ENCODE measurements at places on chromosomes 12 and 14.

GRCh38 chr12:120720234-120720986 is 5.2 kb upstream of the ACADS start:
- no peak for DNase-seq

DNA sequence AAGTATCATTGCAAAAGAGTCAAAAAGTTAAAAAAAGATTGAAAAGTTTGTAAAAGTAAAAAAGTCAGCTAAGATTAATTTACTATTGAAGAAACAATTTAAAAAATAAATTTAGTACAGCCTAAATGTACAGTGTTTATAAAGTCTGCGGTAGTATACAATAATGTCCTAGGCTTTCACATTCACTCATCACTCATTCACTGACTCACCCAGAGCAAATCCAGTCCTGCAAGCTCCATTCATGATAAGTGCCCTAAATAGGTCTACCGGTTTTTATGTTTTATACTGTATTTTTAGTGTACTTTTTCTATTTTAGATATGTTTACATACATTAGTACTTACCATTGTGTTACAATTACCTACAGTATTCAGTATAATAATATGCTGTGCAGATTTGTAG is 43.9 kb upstream of the ABCC9 start:
- no peak for DNase-seq

- no peak for DNase-seq
These were observed 11.6 kb upstream of the SRSF5 start for GRCh38 chr14:69755296-69755695.

DNA sequence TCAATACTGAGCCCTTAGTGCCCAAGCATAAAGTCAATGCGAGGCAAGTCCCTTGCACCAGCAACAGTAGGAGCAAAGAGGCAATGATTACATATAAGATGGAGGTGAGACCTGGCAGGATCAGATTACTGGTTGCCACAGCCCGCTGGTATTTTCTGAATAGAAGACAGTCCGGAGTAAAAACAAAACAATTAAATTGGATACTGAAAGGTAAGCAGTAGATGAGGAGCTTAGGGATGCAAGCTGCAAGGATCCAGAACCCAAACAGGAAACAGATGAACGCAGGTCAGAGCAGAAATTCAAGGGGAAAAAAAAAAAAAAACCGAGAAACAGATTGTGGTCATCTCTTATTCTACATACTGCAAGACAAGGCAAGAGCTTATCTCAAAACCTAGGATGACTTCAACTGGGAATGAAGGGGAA is 119.6 kb downstream of the MED13L start:
- DNase-seq, result no peak

- DNase-seq, result no peak
These were observed 76.9 kb upstream of the REP15 start for GRCh38 chr12:27619308-27619707.

DNA sequence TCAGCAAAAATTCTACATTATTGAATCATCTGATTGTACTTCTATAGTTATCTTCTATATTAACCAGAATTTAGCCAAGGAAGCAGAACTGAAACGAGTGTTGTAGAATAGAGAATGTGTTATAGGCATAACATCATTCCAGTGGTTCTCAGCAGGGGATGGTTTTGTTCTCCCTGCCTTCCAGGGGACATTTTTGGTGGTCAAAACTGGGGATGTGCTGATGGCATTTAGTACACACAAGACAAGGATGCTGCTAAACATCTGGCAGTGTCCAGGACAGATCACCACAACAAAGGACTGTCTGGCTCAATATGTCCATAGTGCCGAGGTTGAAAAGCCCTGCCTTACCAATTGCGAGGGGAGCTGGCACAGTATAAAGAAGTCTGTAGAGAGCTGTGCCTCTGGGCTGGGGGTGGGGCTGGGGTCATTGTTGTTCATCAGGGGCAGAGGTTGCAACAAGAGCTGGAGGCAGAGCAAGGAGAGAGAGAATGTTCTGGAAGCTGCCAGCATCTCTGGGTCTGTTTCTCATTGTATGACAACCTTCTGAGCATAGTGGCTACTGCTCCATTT is 1472.8 kb downstream of the AACS start:
- no peak for DNase-seq

DNA sequence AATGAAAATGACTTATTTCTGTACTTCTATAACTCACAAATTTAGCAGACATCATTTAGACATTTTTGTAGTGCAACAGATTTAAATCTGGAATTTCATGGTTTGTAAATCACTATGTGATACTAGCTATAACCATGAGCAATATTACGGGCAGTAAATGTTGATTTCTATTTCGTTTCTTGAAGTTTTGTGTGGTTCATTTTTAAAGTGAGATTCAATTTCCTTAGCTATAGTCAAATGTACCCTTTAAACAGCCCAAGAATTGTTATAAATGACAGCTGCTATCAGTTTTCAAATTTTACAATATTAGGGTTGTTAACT is 30.2 kb downstream of the NUDT4 start:
- DNase-seq, result no peak

DNA sequence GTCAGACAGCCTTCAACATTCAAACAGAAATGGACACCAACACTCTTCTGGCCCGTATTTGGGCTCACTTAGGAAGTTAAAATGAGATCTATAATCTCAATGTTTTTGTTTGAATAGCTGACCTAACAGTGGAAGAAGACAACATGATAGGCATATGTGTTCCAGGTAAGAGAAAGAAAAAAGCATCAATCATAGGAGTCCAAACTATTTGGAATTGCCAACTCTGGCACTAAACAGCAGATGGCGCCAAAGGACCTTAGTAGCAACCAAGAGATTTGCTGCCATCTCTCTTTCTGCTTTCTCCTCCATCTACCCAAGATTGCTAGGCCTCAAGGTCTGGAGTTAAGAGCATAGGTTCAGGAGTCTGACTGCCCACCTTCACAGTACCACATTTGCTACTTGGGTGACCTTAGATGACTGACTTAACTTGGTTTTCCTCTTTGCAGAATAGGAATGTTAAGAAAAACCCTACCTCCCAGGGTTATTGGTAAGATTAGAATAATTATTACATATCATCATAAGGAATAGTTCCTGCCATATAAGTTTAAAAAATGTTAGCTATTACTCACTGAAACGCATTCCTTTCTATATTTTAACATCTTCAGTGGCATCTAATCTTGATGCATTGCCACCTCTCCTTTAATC is 30.2 kb downstream of the PEX5 start:
- DNase-seq, result peak; percentile 69

GRCh38 chr14:89807892-89808291 is 146.6 kb downstream of the EFCAB11 start:
- no peak for DNase-seq

GRCh38 chr12:61765926-61766325 is 494.3 kb upstream of the USP15 start:
- no peak for DNase-seq

- DNase-seq, result no peak
These were observed 28.7 kb downstream of the ZFYVE26 start for GRCh38 chr14:67787673-67788072.

DNA sequence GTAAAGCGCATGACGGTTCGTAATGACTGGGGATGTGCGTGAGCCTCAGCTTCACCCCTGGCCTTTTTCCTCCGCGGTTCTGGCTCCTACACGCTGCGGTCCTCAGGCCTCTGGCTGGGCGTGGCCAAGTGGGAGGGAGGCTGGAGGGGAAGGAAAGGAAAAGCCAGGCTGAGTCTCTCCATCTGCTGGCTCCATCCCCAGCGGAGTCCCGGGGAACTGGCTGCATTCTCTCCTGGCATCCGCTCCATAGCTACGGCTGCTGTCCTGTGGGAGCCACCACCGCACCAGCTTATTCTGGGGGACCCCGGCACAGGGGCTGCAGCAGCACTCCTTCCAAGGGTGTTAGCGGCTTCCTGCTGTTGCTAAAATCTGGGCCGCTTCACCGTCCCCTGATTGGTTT is 68.2 kb upstream of the SLC24A4 start:
- no peak for DNase-seq

DNA sequence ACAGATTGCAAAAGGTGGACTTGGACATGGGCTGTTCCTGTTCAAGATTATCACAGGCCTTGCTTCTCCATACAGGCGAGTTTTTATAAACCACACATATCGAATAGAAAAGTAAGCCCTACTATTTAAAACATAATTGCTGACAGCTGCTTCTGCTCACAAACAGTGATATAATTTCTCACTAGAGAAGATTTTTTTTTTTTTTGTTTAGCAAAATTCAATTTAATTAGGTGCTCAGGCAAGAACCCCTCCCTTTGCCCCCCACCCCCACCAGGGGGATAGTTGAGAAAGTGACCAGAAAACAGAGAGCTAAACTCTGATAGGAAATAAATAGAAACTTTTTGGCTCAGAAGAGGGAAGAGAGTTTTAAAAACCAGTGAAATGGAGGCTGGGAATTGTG is 132.8 kb upstream of the CRY1 start:
- no peak for DNase-seq

GRCh38 chr12:96720363-96720705 is 186.7 kb upstream of the NEDD1 start:
- peak; percentile 26 for DNase-seq

GRCh38 chr14:90253826-90254225 is 2.5 kb upstream of the PSMC1 start:
- no peak for DNase-seq

DNA sequence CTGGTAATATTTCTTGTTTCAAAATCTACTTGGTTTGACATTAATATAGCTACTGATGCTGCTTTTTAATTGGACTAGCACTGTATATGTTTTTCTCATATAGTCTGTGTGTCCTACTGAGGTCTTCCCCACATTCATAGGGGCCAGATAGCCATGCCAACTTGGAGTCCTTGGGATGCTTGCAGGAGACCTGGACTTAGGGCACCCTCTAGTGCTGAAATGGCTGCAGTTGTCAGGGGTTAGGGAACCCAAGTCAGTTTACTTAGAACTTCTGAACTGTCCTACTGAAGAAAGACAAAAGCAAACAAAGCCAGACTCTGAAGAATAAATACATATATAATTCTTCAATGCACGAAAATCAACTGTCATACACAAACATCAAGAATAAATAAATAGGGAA is 279.9 kb upstream of the SYT1 start:
- DNase-seq, result no peak

DNA sequence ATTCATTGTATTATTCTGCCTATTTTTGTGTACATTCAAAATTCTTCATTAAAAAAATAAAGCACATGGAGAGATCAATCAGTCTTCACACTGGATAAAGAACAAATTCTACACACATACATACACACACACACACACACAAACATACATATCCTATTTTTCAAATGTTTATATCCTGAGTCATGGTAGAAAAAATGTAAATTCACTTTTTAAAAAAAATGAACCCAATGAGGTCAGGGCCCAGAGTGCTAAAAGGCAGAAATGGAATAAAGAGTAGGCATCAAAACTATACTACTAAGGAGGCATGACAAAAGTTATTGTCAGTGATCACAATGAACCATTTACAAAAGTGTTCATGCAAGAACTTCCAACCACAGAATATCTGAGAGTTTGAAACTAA is 17.3 kb downstream of the GALC start:
- DNase-seq, result no peak

DNA sequence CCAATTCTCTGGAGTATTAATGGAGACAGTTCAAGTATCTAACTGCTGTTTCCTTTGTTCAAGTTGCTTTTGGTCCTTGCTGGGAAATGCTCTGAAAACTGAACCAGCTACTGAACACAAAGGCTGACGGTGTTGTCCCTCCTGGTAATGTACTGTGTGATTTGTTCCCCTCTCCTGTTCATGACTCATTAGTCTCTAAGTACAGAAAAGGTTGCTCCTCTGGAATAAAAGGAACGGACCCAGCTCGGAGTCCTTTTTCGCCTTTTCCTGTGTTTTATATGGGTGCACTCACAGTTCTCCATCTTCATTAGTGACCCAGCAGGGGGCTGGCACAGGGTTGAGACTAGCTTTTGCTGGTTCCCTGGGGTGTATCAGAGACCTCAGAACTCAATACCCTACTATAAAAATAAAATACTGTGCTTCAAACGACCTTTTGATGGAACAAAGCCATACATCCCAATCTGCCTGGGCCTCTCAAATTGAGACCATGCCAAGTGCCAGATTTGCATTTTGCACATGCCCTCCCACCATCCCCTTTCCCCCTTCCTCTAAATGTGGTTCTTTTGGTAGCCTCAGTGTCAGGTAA is 269.7 kb downstream of the RAD51B start:
- peak; percentile 1 for DNase-seq

DNA sequence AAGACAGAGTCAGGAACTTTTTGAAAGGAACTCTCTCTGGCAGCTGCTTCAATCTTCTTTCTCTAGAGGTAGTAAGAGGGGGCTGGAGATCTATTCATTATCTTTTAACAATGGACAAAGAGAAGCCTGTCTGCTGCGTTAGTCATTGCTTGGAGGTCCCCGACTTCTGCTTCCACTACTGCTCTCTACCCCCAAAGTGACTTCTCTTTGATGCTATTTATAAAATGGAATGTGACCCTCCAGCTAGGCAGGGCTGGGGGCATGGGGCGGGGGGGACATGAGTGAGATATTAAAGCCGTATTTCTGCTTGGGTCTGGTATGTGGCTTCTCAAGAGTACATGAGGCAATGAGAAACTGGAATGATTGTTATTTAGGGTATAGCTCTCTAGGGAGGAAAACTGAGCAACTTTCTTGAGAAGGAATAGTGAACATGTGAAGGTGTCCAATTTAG is 41.4 kb upstream of the NUDT4 start:
- no peak for DNase-seq

DNA sequence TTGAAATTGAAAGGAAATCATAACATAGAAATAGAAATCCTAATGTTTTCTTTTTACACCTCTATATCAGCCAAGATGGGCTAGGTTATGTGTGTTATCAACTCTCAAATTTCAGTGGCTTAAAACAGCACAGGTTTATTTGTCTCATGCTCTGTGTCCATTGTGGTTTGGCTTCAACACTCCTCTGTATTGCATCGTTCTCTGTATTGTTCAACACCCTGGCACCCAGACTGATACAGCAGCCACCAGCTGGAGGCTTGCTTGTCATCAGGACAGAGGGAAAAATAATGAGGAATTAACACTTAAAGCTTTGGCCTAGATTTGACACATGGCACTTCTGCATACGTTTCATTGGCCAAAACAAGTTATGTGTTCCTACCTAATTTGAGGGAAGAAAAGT is 234.2 kb upstream of the ARHGAP5 start:
- DNase-seq, result no peak

DNA sequence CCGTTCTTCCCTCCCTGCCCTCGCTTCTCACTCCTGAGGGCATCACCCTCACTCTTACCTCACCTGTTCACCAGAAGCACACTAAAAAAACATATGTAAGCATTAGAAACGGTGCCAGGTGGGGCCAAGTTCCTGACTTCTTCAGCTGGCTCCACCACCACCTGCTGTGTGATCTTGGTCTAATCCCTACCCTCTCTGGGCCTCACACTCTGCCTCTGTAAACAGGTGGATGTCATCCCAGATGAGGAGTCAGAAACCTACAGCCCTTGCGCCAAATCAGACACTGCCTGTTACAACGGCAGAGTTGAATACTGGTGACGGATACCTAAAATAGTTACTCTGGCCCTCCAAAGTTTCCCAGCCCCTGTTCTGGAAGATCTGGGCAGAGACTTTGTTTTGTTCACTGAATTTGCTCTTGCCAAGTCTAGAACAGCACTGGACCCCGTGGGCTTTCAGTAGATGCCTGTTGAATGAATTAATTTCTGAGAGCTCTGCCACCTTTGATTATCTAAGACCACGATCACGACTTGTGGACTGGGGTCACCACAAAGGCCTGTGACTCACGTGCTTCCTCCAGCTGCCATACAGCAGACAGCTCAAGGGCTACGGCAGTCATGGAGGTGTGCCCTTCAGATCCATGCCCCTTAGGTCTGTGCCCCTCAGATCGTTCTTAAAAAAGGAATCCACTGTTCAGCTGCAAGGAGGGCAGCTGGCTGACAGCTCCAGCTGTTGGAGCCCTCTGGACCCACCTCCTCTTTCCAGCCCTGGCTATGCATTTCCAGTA is 71.9 kb downstream of the GSC start:
- no peak for DNase-seq
